ENCODE measurements at places on chromosomes 3 and 15.

DNA sequence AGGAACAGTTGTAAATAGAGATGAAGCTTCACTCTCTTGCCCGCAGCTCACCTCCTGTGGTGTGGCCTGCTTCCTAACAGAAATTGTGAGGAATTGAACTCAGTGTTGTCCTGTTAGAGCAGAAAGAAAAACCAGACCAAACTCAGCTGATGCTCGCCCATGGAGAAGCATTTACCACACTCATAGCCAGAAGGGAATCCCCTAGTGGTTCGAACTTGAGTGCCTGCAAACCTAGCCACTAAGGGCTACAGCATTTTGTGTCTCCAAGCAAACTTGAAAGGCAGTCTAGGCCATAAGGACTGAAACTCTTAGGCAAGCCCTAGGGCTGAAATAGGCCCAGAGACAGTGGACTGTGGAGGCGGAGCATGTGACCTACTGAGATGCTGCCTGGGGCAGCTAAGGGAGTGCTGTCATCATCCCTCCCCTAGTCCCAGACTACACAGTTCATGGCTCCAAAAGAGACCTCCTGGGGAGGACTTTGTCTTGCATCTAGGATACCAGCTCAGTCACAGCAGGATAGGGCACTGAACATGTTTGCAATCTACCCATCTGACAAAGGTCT, 44.5 kb upstream of the MCTP2 start:
- DNase-seq = no peak

DNA sequence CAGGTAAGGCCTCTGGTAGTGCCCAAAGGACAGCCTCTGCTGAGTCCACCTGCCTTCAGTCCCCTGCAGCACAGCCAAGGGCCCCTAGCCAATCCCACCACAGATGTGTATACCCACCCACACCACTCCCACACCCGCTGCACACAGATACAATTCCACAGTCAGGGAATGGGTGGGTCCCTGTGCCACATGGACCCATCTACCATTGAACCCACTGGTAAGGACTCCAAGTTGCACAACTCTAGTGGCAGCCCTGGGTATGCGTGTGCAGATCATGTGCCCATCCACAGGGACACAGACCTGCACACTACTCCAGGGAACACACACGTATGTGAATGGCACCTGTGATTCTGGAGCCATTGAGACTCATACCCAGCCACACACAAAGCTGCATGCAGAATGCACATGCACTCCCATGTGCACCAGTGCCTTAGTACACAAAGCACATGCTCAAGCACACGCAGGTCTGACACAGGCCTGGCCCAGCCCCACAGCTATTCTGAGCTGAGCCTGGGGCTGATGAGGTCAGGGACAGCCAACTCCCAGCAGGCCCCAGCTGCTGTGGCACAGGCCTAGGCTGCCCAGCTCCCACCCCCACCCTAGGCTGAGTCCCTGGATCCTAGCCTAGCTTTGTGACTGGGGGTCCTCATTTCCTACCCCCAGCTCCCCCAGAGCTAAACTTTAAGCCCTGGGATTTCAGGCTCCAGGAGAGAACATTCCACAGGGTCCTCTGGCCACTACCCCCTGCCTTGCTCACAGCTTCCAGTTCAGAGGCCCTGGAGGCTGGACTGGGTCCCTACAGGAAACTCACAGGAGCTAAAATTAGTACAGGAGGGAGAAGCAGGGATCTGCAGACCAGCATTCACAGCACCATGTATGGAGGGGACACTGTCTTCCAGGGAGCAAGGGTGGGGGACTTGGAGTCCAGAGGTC, 2.7 kb upstream of the ALS2CL start:
- no peak for DNase-seq

- DNase-seq = no peak
Observed at GRCh38 chr3:124714223-124714853, 15.9 kb upstream of the UMPS start.

- DNase-seq = no peak
Observed at GRCh38 chr3:11929531-11929930, 74.7 kb upstream of the SYN2 start.

DNA sequence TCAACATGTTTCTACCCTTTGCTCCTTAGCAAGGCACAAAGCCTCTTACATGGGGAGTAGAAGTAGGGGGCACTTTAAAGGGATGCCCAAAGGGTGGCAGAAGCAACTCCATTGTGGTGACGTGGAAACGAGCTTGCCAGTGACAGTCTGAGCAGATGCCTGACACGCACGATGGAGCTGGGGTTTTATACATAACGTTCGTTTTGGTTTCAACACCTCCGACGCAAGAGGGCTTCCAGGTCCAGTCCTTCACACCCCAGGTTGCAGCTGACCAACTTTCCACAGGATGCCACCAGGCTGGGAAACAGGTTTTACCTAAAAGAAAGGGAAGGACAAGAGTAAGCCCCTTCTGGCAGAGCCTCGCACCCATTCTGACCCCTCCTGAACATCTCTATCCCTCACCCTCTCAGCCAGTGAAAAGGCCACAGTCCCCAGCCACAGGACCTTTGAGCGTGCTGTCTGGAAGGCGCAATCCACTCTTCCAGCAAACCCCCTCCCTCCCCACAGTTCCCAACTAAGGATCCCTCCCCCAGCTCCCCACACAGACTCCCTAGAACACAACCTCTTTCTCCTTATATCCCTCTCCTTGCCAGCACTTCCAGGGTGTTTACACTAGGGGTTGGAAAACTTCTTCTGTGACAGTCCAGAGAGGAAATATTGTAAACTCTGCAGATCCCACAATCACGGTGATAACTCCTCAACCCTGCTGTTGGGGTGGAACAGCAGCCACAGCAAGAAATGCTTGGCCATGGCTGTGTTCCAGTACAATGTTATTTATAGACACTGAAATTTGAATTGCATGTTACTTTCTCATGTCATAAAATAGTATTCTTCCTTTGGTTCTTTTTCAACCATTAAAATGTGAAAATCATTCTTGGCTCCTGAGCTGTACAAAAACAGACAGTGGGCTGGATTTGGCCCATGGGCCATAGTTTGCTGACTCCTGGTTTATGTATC, 36.2 kb downstream of the FAM174B start:
- no peak for DNase-seq

GRCh38 chr3:104896624-104897023, 470.1 kb upstream of the ALCAM start:
- DNase-seq = no peak

DNA sequence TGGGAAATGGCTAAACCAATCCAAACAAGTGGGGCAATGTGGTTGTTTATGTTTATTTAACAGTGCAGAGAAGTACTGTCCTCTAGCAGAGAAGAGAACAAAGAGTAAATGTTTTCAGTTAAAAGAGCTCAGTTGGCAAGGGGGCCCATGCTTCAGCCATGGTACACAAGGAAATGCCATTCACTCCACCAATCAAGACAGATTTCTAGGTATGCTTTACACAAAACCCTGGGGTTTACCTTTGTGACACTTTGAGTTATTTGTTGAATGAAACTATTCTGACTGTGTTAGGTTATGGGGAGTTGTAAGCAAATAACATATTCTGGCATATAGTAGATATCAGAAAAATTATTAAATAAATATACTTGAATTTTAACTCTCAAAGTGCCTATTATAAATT, 228.5 kb upstream of the MME start:
- no peak for DNase-seq

DNA sequence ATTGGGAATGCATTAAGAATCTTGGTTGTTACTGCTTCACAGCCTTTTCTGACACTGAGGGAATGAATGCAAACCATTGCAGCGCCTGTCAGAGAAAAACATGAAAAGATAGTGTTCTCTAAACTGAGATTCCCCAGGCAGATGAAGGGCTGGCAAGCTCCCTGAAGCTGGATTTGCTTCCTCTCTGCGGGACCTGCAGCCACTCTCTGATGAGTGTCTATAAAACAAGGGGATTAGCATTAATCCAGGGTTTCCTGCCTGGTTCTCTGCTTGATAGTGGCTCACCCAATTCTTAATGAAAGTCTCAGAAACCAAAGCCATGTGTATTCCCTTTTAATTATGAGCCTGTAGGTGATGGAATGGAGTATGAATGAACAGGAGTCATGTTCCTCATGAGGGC, 344.3 kb upstream of the UMPS start:
- DNase-seq = no peak

GRCh38 chr15:67266870-67267269, 12.3 kb downstream of the IQCH start:
- no peak for DNase-seq

- DNase-seq = no peak
Observed at GRCh38 chr3:111284503-111285183, 213.0 kb downstream of the NECTIN3 start.

DNA sequence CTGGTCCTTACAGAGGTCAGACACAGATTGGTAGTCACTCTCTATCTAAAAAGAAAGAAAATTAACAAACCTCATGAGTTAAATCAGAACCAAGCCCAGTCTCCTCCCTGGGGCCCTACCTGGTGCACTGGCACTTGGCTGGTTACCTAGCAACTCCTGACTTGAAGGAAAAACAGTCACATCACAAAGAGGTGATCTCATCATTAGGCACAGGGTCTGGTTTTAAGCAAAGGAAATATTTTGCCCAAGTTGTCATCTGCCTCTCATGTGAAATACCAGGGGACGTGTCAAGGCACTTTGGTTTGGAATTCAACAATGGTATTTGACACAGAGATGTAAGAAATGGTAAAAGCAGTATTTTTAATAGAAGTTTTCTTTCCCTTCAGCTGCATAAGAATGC, 47.7 kb upstream of the FMN1 start:
- no peak for DNase-seq

GRCh38 chr15:81225161-81225671, 28.5 kb downstream of the IL16 start:
- DNase-seq = no peak

DNA sequence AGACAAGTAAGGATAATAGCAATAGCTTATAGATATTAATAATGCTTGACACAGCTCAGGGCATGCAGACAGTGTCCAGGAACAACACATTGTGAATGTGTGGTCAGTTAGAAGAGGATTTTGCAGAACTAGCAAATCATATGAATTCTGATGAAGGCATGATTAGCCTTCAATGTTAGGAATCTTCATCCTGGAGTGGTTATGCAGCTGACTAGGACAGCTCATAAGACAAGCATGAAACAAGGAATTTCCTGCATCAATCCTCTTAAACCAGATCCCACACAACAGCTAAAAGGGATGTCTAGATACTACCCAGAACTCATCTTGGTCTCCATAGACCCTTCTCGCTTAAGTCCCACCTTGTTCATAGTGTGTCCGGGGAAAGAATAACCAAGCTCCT, 499.0 kb upstream of the ATP11B start:
- DNase-seq = no peak

- DNase-seq = no peak
Observed at GRCh38 chr15:89457086-89457485, 39.3 kb downstream of the RHCG start.

- DNase-seq = no peak
Observed at GRCh38 chr3:69998759-69999139, 784 bp upstream of the SAMMSON start.

GRCh38 chr3:114286266-114286665, 7.6 kb upstream of the TIGIT start:
- DNase-seq = no peak

- DNase-seq = no peak
Observed at GRCh38 chr3:78887029-78887428, 880.8 kb downstream of the ROBO1 start.

DNA sequence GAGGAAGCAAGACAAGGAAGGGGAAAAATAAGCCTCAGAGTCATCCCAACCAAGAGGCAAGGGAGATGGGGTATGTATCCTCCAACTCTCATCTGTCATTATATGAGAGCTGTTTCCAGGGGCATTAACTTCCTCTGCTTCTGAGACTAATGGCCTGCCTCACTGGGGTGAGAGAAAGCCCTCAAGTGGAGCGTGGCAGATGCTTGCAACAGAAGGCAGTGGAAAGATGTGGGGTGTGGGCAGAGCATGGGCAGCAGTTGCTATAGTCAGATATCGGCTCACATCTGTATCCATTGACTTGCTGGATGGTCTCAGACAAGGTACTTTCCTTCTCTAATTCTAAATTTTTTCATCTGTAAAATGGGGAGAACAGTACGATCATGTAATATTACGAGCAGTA, 81.7 kb upstream of the PLCL2 start:
- DNase-seq = no peak

DNA sequence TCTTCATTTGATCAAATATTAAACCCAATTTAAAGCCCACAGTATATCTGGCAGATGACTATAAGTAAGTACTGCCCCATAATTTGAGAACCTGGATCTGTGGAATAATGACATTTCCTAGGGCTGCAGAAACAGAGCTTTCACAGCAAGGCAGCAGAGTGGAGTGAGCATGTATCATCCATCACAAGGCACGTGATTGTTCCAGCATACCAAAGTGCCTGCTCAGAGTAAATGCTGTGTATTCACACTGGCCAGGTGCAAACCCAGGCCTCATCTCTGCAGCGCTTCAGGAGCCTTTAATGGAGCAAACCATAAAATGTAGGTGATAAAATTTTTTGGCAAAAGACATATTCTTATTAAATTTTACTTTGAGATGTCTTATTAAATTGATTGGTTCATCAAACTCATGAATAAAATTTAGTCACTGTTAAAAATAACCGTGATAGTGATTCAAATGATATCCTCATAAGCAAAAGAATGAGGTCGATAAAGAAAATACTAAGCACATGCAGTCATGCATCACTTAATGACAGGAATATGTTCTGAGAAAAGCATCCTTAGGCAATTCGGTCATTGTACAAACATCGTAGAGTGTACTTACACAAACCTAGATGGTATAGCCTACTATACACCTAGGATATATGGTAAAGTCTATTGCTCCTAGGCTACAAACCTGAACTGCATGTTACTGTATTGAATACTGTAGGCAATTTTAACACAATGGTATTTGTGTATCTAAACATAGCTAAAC, 99.3 kb upstream of the SLC24A5 start:
- DNase-seq = no peak

DNA sequence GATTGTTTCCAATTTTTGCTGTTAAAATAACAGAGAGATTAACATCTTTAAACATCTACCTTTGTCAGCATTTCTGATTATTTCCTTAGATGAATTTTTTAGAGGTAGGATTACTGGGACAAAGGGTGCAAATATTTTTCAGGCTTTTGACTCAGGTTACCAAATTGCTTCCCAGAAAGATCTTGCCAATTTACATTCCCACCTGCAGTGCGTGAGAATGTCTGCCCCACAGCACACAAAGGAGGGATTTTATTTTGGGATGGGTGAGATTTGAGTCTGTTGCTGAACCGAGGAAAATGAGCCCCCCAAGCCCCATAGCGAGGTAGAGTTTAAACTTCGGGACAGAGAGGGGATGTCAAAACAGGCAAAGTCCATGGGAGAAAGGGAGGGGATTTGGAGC, 25.9 kb upstream of the RNU6-1 start:
- DNase-seq = no peak

GRCh38 chr3:183701744-183702143, 4.1 kb downstream of the YEATS2 start:
- DNase-seq = no peak

GRCh38 chr15:52171807-52172206, 19.4 kb downstream of the GNB5 start:
- DNase-seq = no peak

DNA sequence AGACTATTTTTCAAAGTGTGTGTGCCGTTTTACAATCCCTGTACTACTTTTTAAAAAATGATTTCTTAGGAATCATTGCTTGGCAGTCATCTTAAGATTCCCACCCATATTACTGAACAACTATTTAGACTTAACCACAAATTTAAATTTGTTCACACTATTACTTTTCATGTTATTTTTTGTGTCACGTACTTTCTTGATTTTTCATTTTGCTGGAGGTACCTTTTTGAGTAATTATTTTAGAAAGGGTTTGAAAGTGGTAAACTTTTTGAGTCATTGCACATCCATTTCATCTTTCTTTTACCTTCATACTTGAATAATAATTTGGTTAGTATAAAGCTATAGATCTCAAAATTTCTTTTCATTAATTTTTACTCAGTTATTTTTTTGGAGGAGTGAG, 16.9 kb downstream of the CMTM8 start:
- no peak for DNase-seq

- DNase-seq = no peak
Observed at GRCh38 chr3:23594894-23595670, 210.7 kb upstream of the UBE2E1 start.
